Kidney epithelial cell (primary cell): ENCODE measurements at places on chromosomes 7 and 10. TPM values are rescaled to one million over a fixed set of nuclear protein-coding genes. Genes with fewer than 3 reads are reported as not detected.

The ADRB1 gene
- 0.04 and 0.21 TPM in 2 replicates for total RNA-seq

- DNase-seq: peak; percentile 90
Observed at GRCh38 chr10:35259769-35260397, 76.4 kb upstream of the CCNY start.

The SCIN gene
- total RNA-seq: 8.6 and 14.7 TPM in 2 replicates

DNA sequence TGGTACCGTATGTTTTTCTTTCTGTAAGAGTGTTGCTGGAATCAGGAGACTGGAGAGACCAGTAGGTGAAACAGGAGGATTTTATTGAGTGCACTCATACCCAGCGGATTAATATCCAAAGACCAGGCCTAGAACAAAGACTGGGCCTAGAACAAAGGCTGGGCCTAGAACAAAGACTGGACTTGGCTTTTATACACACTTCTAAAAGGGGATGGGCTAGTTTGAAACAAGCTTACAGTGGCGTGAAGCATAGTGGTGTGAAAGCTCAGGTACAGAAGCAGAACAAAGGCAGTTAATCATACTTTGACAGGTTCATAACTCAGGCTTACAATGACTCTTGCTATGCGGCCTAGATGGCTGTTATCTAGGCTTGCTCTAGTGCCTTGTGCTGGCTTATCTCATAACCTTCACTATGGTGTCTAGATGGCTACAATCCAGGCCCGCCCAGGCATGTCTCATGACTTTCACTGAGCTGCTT, 67.7 kb downstream of the TRIM24 start:
- DNase-seq: no peak

- DNase-seq: no peak
Observed at GRCh38 chr7:76073335-76073990, 25.6 kb downstream of the MDH2 start.

DNA sequence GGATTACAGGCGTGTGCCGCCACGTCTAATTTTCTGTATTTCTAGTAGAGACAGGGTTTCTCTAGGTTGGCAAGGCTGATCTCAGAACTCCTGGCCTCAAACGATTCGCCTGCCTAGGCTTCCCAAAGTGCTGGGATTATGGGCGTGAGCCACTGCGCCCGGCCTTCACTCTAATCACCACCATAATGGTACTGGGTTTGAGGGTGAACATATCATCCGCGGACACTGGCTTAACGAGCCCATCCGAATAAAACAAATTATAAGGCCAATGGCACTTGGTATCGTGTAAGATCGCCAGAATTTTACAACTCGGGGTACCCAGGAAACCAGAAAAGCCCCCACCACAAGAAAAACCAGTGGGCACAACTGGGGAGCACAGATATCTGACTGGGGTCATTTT, 580 bp downstream of the FAM200A start:
- DNase-seq: no peak

- no peak for DNase-seq
Observed at GRCh38 chr10:34181553-34182300, 633.4 kb downstream of the PARD3 start.

DNA sequence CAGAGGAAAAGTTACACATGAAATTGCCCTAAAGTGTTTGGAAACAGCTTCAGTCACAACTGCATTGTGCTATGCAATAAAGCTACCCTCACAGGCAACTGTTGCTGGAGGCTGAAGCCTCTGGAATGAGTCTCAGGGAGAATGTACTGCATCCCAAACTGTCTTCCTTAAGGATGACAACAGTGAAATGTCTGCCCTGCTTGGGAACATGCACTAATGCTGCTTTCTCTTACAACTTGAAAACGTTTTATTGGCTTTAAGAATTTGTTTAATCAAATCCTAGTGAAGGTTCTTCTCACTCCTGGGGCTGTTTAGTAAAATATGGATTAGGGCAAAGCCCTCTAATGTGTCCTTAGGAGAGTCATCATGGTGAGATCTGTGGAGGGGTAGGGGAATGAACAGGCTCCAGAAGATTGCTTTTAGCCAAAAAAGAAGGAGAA, 215.4 kb downstream of the TWIST1 start:
- no peak for DNase-seq

DNA sequence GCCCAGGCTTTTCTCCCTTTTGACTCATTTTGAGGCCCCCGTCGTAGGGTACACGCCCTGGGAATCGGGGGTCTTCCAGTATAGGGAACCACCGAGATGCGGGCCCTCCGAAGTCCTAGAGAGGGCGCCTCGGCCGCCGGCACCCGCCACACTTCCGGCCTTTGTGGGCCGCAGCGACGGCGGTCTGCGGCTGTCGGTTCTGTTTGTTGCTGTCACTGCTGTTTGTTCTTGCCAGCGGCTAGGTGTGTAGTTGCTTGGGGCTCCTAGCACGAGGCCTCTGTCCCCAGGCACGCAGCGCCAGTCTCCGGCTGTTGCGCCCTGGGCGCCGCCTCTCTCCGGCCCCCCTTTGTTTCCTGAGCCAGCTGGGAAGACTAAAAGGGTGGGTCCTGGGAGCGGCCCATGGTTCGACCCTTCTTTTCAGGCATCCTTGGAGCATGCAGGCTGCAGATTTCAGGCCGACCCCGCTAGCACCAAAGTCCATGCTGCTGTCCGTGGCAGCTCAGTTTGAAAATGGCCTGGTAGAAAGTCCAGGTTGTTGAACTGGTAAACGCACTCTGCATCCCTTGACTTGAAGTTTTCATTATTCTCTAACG, 17.8 kb upstream of the ZKSCAN1 start:
- no peak for DNase-seq

- DNase-seq: peak; percentile 69
Observed at GRCh38 chr7:135620980-135621850, 41.1 kb upstream of the STMP1 start.

The UTF1 gene
- not detected in 2 replicates for total RNA-seq

DNA sequence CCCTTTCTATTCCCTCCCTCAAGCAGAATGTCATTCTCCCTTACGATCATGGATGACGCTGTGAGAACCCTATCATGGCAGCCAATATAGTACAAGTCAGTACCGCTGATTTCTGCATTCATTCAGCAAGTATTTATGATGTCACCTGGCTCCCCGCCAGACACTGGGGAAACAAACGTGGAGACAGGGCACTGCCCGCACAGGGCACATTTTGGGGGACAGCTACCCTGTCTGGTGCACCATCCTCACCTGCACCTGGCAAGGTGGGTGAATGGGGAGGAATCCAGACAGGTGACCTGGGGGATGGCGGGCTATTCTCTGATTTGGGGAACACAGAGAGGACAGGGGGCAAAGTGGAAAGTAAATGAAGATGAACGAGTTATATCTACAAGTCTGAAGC, 28.4 kb downstream of the MKI67 start:
- no peak for DNase-seq

DNA sequence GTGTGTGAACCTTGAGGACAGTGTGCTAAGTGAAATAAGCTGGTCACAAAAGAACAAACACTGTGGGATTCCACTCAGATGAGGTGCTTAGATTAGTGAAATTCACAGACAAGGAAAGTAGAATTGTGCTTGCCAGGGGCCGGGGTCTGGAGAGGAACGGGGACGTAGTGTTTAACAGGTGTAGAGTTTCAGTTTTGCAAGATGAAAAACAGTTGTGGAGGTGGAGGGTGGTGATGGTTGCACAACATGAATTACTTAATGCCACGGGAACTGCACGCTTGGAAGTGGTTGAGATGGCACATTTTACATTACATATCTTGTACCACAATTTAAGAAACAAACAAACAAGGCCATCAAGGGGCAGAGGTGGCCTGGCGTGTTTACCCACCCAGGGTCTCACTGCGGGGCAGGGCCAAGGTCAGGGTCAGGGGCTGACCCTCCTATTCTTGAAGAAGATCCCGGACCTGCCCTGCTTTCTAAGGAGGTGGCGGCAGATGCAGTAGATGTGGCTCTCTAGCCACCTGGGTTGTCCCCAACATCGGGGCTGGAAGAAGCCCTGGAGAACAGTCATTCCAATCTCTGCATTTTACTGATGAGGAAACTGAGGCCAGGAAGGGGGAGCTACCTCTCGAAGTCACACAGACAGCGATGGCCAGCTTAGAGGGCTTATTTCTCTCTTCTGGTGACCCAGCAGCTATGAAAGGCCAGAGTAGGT, 91.5 kb upstream of the LRRC4 start:
- no peak for DNase-seq

The KEL gene
- not detected in 2 replicates for total RNA-seq

DNA sequence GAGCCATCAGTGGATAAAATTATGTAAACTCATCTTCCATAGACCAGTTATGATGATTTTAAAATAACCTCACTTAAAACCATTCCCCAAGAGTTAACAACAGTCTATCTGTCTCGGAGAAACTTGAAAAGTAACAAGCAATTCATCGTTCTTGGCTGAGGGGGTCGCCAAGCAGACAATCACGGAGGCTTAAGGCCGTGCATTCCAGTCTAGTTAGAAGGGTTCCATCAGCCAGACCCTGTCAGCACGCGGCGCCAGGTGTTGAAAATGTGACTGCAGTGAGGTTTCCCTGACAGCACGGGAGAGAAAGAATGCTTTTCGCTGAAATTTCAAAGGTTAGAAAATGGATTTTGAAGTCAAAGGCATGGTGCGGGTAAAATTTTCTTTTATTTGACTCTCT, 1025.0 kb upstream of the CELF2 start:
- no peak for DNase-seq

DNA sequence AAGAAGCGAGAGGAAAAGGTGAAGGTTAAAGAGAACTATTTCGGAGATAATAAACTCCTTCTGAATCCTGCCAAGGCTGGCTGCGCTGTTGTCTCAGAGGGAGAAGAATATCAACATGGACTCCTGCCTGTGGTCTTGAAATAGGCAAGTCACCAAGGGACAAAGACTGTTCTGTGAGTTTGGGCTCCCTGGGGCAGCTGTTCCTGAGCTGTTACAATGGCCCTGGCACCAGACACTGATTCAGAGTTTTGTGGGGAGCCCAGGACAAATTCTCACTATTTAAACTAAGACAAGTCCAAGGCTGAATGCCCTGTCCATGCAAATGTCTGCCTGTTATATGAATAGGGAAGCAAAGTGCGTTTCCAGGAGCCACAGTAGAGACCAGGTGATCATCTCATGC, 81.4 kb downstream of the PRPF18 start:
- no peak for DNase-seq

The PNLIPRP3 gene
- not detected in 2 replicates for total RNA-seq

DNA sequence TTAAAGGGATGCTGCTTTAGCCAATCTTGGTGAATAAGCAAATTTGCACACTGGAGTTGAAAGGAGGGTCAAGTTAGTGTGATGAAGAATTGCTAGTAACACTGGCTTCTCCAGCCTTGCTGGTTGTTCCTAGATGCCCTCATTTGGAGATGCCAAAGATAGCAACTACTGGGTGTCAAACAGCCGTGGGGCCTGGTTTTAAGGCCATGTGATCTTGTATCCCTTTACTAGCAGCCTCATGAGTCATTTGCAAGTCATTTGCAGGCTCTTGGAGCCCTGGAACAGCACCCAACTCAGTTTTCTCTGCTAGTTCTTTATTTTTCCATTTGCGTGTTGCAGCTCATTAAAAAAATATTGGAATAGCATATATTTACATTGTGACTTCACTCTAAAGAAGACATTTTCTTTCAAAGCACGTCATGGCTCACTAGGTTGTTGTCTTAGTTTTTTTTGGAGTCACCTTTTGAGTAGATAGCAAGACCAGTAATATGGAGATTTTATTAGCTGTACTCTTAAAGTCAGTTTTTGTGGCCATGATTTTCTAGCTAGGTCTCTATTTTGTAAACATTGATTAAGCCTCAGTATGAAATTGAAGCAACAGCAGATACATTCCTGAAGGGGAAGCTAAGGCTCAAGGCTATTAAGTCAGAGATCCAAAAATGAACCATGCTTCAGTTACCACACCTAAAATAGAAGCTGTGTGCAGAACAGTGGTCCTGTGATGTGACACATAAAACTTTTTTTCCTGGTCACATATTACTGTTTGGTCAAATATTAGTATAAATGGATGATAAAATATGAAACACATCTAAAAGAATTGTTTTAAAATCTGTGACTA, 1.3 kb downstream of the LSMEM1 start:
- DNase-seq: peak; percentile 88

The SFRP4 gene
- 0.21 TPM in 1 of 2 replicates, not detected in the other for total RNA-seq

- no peak for DNase-seq
Observed at GRCh38 chr7:156445997-156446761, 194.4 kb upstream of the RNF32 start.

- DNase-seq: no peak
Observed at GRCh38 chr7:48734695-48735406, 189.5 kb upstream of the CDC14C start.

The CPA1 gene
- total RNA-seq: not detected in 2 replicates

The DYNC1I1 gene
- 0.08 and 0.14 TPM in 2 replicates for total RNA-seq

GRCh38 chr10:100982916-100983830, 4.1 kb downstream of the MRPL43 start:
- no peak for DNase-seq

- peak; percentile 91 for DNase-seq
Observed at GRCh38 chr10:84424731-84425167, 96.4 kb downstream of the CCSER2 start.

DNA sequence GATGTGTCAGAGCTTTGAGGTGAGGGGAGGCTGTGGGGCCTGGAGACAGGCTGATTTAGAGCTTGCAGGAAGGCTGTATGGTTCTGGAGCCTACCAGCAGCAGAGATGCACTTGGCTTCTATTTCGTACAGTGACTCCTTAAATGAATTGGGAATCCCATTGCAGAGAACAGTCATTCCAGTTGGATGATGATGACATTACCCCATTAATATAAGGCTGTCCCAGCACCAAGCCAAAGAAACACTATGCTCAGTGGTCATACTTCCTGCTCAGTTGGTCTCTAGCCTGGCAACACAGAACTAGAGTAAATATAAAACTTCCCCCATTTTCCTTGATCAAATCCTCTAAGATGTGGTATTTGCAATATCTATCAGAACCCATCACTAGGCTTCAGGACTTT, 5.7 kb upstream of the CLEC5A start:
- no peak for DNase-seq

DNA sequence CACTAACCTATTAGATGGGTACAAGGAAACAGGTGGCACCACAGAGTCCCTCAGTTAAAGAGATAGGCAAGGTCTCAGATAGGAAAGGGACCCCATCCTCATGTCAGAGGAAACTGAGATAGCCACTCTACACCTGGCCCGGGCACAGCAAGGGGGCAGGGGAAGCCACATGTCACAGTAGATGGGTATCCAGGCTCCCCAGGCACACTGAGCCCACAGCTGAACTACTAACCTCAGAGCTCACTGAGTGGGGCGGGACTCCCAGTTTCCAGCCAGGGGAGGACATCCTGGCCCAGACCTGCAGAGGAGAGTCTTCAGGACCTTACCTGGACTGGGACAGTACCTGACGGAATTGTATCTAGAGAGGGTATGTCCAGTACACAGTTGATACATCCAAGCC, 3.7 kb upstream of the CDHR1 start:
- DNase-seq: no peak

DNA sequence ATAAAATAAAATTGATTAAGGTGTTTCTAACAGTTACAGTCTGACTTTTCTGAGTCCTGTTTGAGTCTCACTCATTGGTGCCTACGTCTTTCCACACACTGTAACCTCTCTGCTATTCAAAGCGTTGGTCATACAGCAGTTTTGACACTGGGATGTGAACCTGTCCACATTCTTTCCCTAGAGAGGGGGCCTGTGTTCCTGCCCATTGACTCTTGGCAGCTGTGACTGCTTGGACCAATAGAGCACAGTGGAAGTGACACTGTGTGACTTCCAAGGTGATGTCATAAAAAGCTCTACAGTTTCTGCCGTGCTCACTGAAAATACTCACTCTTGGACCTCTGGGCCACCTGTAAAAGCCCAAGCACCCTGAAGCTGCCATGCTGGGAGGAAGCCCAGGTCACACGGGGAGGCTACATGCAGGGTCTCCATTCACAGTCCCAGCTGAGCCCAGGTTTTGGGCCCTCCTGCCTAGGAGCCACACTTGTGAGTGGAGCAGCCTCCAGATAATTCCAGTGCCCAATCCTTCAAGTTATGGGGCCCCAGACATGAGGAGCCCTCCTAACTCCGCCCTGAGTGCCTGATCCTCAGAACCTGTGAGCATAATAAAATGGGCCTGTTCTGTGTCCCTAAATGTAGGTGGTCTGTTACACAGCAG, 704 bp upstream of the ANTXRL start:
- DNase-seq: no peak
